ENCODE measurements at places on chromosomes 7 and 10. TPM values are rescaled to one million over a fixed set of nuclear protein-coding genes. Genes with fewer than 3 reads are reported as not detected.

HYAL4 gene
- total RNA-seq: not detected

CFAP46 gene
- not detected for total RNA-seq

HTRA1 gene
- not detected for total RNA-seq

- DNase-seq: no peak
Observed at GRCh38 chr7:102432442-102433218, 745 bp upstream of the ORAI2 start.

DNA sequence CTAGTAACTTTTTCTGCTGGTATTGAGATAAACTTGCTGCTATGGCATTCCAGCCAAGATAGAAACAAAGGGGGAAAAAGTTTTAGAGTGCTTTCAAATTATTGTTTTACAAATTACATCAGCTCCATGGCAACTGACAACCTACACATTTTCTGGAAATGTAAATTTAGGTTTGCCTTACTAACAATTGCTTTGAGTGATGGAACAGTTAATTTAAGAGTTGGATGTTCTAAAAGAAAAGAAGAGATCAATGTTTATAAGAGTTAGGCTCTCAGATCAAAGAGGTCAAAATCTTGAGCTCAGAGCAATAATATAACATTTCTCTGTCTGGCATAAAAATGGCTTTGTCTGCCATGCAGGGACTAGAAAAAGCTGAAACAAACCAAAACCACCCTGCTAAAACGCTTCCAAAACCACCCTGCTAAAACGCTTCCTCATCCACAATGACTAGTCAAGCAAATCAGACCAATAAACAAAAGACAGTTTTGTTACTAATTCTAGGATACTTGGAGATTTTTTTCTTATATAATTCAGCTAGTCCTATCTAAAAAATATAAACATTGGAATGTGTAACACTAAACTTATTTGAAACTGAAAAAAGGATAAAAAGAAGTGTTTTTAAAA is 32.3 kb downstream of the ORC5 start:
- no peak for DNase-seq

GRCh38 chr10:89242840-89243568 is 8.6 kb downstream of the LIPA start:
- no peak for DNase-seq

GRCh38 chr7:106166651-106167342 is 54.7 kb upstream of the SYPL1 start:
- peak; percentile 57 for DNase-seq

DNA sequence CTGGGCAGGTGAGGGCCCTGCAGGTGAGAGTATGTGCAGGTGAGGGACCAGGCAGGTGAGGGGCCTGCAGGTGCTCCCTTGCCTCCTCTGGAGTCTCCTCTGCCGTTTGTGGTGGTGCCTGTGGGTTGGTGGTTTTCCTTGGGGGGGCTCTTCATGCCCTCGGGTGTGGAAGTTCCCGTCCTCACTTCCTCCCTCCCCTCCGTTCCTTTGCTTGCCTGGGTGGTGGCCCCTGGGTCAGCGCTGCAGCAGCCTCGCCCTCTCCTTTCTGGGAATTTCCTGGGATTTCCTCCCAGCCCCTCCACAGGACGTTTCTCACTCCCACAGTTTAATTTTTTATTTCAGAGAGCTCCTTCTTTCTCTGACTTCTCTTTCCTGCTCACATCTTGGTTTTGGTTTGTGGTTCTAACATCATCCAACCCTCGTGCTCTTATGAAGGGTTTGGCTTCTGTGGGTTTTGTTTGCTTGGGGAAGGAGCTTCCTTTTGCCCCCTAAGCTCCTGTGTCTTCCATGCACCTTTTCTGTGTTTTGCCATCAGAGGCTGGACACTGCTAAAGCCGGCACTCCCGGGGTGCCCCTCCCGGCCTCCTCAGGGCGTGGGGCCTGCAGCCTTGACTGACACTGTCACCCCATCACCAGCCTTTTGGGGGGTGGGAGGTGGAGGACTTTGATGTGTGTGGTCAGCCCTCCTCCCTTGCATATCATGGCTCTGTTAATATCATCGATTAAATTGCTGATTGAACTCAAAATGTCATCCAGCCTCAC is 29.2 kb upstream of the ADGRA1 start:
- no peak for DNase-seq

DNA sequence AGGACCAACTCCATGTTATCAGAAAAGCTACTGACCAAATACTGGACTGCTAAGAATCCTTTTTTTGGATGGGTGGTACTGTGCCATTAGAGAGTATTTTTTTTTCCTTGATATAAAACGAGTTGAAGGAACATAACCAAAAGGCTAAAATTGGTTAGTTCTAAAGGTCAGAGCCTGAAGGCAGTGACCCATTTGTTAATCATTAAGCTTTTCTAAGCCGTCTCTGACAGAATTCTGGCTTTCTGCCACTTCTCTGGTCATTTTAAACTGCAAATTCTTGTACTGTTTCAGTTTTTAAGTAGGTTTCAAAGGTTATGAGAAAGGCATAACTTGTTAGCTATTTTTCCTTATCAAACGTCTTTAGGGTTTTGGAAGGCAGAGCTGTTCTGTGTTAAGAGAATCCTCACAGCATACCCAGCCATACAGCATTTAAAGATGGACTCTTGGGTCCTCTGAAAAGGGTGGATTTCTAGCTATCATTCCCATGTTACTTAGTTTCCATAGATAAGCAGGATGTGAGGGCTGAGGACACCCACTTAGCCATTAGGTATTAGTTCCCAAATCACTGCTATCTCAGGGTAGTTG is 196.8 kb downstream of the RNLS start:
- no peak for DNase-seq

GRCh38 chr7:132752431-132752830 is 176.2 kb upstream of the PLXNA4 start:
- DNase-seq: no peak

DNA sequence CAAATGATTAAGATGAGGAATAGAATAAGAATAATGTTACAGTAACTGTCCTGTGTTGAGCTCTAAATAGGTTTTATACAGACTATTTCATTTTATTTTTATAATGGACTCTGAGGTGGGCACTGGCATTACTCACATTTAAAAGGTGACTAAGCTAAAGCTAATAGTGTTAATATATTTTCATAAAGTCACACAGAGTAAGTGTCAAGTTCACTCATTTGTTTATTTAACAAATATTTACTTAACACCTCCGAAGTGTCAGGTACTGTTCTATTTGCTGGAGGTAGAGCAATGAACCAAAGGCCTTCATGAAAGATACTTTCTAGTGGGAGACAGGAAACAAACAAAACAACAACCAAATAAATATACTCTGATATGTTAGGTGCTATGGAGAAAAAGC is 44.0 kb downstream of the ASB4 start:
- no peak for DNase-seq
